ENCODE measurements at places on chromosomes 5 and 9.

- peak; percentile 52 for DNase-seq
Observed at GRCh38 chr9:97470076-97470475, 31.4 kb upstream of the TMOD1 start.

DNA sequence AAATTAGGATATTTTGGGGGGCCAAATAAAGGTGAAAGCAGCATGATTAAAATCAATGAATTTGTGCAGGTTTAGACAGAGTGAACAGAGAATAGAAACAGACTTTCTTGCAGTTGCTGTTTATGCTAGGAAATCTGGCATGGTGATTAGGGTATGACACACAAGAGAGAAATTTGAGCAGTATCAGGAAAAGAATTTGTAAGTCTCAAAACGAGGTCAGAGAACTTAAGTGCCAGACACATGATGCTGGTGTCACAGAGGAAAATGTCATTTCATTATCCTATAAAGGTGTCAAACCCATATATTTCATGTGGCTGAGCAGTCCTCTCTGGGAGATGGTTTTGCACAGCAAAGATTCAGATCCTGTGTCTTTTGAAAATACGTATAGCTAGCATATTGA is 15.7 kb downstream of the LVRN start:
- DNase-seq, result no peak

- peak; percentile 73 for DNase-seq
Observed at GRCh38 chr9:34437006-34437925, 21.1 kb downstream of the FAM219A start.

DNA sequence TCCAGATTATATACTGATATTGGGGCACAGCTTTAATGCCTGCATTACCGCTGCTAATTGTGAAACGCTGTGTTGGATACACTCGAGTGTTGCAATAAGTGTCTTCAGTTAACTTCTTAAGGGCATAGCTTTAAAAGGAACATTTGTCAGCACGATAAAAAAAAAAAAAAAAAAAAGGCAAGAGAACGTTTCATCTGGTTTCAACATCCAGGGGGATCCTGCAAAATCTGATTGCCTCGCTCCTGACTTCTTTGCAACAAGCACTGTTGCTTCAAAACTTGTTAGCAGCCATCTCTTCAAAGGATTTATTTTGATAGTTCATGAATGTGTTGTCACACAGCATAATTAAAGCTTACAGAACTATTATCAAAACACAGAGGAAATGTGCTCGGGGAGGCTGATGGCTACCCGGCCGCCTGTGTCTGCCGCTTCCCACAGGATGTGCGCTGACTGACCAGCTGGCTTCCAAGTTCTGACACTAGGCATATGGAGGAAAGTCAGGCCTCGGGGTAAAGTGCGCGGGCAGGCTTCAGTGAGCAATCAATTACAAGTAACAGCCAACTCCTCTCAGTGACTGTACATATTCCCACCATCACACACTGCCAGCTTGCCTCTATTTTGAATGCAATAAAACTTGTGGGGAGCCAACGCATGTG is 77.7 kb downstream of the EBF1 start:
- peak; percentile 51 for DNase-seq

DNA sequence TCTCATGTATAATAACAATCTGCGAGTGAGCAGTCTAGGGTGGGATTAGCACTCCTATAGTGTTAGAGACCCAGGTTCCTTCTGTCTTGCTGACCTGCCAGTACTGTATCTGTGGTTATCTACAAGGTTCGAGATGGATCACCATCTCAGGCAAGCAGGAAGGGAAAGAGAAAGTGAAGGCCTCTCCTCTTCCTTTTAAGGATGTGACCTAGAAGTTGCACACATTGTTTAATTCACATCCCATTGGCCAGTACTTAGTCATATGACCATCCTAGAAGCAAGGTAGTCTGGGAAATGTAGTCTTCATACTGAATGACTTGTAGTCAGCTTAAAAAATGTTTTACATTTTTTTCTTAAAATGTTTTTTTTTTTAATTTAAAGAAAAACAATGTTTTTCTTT is 168.6 kb downstream of the CARTPT start:
- DNase-seq, result no peak

GRCh38 chr5:108264533-108264932 is 117.4 kb downstream of the FBXL17 start:
- no peak for DNase-seq

DNA sequence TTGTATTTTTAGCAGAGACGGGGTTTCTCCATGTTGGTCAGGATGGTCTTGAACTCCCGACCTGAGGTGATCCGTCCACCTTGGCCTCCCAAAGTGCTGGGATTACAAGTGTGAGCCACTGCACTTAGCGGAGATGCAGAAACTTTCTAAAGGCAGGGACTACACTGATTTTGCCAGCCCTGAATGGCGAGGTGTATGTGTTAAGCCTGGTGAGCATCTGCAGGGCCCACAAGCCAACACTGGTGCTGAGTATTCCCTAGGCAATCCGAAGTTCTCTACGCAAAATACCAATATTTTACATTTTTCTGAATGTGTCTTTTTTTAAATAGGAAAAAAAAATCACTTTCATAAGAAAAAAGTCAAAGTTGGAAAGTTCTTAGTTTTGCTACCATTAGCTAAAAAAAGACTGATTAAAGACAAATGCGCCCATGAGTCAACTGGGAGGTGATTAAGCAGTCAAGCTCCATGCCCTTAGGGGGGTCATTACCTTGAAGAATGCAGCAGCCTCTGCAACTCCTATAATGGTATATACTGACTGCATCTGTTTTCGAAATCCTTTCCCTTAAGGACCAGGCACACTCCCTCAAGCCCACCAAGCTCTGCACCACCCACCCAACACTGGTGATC is 502.8 kb downstream of the BNC2 start:
- no peak for DNase-seq

DNA sequence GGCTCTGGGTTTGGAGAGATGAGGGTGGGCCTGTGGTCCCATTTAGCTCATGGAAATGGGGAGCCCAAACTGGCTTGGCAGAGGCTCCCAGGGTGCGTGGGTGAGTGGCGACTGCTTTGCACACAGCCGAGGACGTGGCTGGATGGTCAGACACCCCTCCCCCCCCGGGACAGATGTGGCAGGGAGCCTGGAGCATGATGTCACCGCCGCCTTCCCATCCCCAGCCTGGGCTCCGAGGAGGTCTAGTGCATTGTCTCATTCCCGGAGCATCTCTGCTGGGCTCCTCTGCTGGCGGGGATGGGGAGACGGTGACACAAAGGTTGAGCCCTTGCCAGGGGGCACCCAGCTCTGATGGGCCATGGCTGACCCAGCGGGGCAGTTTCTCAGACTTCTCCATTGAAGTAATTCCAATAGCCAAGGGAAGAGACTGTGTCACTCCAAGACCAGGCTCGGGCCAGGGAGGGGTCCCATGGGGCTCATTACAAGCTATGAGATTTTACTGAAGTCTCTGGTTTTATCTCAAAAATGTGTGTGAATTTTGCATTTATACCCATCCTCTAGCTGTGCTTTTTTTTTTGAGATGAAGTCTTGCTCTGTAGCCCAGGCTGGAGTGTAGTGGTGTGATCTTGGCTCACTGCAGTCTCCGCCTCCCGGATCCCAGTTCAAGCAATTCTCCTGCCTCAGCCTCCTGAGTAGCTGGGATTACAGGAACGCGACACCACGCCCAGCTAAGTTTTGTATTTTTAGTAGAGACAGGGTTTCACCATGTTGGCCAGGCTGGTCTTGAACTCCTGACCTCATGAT is 36.1 kb downstream of the HMCN2 start:
- DNase-seq, result no peak

DNA sequence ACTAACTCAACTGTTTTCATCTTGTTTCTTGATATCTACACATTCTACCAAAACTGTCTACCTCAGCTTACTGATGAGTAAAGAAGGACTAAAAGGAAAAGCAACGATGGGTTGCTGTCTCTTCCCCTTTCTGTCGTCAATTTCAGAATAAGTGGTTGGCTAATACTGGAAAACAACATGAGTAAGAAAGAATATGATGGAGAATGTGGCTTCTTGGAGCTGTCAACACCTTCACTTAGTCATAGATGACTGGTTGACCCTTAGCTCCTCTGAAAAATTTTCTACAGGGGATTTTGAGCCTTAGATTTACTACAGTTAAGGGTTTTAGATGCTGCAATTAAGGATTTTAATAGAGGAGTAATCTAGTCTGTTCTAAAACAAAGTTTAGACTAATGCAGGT is 797.9 kb downstream of the TLE4 start:
- no peak for DNase-seq

DNA sequence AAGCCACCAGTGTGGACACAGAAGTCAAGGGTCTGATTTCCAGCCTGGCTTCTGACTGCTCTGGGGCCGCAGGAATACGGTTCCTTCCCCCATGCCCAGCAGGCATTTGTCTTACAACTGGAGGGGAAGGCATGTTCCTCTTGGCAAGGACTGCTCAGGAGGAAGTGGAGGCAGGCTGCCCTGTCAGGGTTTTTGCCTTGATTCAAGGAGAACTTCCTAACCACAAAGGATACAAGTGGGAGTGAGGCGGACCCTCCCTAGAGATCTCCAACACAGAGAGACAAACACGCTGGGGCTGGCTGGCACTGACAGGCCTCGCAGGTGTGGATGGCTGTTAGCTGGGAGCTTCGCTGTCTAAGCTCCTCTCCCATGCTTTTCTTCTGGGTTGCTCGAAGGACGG is 19.1 kb downstream of the TGFBI start:
- no peak for DNase-seq

GRCh38 chr9:5626727-5627634 is 1.9 kb upstream of the RIC1 start:
- DNase-seq, result no peak

DNA sequence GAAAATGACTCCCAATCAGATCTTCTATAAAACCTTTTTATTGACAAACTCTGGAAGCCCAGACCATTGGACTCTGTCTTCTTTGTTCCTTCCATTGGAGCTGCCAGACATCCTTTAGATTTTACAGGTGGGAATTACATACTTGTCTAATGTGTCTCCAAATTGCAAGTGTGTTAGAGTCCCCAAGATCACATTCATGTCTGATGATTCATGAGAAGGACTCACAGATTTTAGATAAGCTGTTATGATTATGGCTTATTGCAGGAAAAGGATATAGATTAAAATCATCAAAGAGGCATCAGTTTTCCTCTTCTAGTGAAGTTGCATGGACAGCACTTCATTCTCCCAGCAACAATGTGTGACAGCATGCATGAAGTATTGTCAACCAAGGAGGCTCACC is 70.4 kb downstream of the MUSK start:
- DNase-seq, result no peak
